ENCODE measurements at places on chromosomes 2 and 18.

DNA sequence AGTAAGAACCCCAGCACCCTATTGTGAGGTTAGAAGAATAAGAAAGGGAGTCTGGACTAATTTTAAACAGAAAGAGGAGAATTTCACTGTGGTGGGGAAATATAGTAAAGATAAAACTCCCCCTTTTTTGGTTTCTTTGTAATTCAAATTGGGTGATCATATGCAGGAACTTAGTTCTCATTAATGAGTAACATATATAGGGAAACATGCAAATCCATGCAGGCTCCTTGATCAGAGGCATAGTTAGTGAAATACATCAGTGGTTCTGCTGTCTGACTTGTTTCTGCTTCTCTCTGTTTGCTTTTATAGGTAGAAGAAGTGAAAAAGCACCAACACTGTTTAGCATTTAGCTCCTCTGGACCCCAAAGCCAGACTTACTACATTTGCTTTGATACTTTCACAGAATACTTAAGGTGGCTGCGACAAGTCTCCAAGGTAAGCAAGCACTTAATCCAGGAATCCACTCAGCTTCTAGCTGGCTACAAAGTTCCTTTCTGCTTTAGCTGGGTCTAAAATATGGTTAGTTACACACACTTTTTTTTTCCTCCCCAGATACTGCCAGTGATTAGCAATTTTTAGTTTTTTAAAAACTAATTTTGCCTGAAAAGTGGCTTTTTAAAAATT lies 123.2 kb downstream of the PHLPP1 start:
- no peak for DNase-seq

- no peak for DNase-seq
Measured at GRCh38 chr18:60826346-60826745, 453.8 kb upstream of the MC4R start.

DNA sequence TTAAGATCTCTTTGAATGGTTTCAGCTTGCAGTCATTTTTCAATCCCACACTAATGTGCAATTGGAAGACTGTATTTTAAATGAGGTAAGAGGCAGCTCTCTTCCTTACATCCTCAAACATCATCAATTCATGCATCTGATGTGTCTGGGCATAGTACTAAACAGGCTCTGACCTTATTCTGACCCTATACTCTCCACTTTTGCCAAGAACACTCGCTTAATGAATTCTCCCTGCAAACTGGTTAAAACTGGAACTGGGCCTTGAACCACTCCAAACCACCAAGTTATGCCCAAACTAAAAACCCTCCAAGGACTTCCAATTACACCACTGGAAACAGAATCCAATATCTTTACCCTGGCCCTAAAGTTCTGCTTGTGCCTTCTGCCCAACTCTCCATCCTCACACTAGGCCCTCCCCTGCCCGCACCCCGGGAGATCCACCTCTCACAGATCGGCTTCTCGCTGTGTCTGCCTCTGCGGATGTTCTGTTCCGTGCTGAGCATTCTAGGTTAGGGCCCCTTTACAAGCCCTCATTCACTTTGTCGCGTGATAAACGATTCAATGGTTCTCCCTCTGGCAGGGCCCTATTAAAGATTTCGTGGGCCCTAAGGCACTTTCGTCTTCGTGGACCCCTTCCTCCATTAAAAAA lies 1.2 kb downstream of the M1AP start:
- no peak for DNase-seq

GRCh38 chr2:150462770-150463169 lies 24.7 kb downstream of the RND3 start:
- no peak for DNase-seq

Measured in activated T-helper 1 cell treated with anti-CD3 and anti-CD28 coated beads, Interleukin-2, amount 50 U/mL, for 16 hours (primary cell).